ENCODE measurements at places on chromosomes 6 and 20.
A peak's percentile ranks its signal among the peaks of the same experiment; 100 is the strongest.

DNA sequence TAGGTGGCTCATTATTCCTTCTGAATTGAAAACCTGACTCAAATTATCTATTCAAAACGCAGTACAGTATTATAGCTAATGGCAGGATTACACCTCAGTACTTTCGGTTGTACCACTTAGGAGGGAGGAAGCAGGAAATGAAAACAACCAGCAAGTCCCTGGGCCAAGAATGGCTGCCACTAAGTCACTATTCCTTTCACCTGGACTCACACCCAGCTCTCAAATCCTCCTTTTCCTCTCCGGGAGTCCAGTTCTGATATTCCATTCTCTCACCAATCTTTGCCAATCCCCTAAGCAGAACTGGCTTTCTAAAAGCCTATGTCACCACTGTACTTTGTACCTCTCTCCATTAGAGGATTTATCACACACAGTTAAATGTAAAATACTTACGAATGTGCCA is 20.6 kb downstream of the TMEM242 start:
- DNase-seq, result no peak

GRCh38 chr6:47974106-47974505 is 136.9 kb downstream of the PTCHD4 start:
- no peak for DNase-seq

GRCh38 chr6:35082733-35083403 is 58.3 kb downstream of the TCP11 start:
- DNase-seq, result no peak

- DNase-seq, result no peak
Observed at GRCh38 chr6:150116200-150116800, 26.5 kb upstream of the PPP1R14C start.

DNA sequence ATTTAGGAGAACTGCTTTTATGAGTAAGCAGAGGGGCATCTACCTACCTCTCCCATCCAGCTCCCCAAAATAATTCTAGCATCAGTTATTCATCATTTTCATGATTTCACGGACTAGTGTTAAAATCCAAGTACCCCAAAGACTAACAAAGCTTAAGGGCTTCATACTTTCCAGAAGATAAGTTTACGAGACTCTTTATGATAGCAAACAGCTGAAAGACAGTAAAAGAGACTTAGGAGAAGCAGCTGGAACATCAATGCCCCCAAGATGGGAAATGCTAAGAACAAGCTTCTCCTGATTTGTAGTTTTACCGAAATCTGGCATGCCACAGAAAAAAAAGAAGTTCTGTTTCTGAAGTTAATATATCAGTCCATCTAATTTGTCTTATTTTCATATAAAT is 70.0 kb downstream of the COL12A1 start:
- DNase-seq, result no peak

DNA sequence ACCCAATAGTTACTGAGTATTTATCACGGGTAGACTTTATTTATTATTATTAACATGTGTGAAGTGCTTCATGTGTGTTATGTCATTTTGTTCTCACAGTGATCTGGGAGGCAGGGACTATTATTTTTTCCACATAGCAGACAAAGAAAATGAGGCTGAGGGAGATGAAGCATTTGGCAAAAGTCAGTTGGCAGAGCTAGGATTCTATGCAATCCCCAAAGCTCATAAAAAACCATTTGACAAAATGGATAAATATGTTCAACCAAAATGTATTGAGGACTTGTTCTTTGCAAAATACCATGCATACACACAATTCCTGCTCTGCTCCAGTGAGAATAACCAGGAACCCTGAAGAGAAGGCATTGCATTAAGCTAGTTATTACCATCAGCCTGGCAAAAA is 184.4 kb downstream of the HS3ST5 start:
- DNase-seq, result no peak

- no peak for DNase-seq
Observed at GRCh38 chr6:6981681-6982322, 126.0 kb upstream of the RREB1 start.

DNA sequence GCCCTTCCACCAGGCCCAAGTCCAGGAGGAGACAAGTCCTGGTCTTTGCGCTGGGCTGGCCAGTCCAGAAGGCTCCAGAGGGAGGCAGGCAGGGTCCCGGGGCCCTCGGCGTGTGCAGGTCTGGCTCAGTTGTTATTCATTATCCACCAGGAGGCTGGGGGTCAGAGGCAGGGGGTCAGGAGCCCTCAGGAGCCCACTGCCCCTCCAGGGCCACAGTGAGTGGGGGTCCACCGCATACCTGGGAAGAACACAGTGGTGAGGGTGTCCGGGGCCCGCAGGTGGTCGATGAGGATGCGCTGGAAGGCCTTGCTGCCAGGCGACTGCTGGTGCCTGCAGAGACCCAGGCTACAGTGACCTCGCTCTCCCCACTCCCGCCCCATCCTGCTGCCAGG is 4.4 kb upstream of the C20orf144 start:
- no peak for DNase-seq

GRCh38 chr6:1396952-1397868 is 7.8 kb downstream of the FOXF2 start:
- peak; percentile 92 for DNase-seq

DNA sequence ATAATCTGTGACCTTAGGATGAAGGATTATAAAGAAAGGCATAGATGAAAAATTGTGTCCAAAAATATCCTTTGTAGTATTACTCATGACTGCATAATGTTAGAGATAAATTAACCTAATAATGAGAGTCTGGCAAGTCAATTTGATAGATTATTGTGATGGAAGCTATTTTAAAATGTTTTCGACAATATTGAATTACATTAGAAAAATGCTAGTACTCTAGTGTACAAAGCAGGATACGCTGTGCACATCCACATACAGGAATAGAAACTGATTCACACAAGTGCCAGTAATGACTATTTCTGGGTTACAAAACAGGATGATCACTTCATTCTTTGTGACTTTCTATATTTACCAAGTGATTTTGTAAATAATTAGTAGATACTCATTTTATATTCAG is 3.3 kb downstream of the SLC17A2 start:
- DNase-seq, result no peak

GRCh38 chr6:163151212-163151611 is 263.3 kb upstream of the QKI start:
- DNase-seq, result no peak

GRCh38 chr6:156182356-156182755 is 594.8 kb upstream of the ARID1B start:
- no peak for DNase-seq

GRCh38 chr6:11215773-11216172 is 16.7 kb downstream of the NEDD9 start:
- no peak for DNase-seq

DNA sequence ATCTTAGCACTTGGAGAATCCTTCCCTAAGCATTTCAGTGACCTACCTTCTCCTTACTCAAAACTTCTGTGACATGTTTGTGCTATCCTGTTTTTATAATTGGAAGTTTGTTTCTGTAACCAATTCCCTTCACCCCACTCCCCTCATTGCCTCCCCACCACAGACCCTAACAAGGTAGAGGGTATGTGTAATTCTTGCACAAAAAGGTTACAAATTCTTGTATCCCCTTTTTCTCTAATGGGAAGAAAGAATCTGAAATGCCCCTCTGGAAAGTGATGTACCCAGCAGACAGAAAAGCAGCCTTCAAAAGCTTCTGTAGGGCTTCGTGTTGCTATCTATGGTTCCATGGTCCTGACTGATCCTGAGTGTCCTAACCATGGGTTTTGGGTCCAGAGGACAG is 111.7 kb upstream of the TMEM170B start:
- no peak for DNase-seq

GRCh38 chr20:64079273-64080012 is at the start of gene RGS19:
Gene RGS19, minus strand, starts transcription at chr20:64079518. Its CDS starts 2,632 bp downstream, at chr20:64076886.
- DNase-seq, result peak; percentile 91

GRCh38 chr20:20593447-20594170 is 118.8 kb downstream of the RALGAPA2 start:
- DNase-seq, result peak; percentile 55

DNA sequence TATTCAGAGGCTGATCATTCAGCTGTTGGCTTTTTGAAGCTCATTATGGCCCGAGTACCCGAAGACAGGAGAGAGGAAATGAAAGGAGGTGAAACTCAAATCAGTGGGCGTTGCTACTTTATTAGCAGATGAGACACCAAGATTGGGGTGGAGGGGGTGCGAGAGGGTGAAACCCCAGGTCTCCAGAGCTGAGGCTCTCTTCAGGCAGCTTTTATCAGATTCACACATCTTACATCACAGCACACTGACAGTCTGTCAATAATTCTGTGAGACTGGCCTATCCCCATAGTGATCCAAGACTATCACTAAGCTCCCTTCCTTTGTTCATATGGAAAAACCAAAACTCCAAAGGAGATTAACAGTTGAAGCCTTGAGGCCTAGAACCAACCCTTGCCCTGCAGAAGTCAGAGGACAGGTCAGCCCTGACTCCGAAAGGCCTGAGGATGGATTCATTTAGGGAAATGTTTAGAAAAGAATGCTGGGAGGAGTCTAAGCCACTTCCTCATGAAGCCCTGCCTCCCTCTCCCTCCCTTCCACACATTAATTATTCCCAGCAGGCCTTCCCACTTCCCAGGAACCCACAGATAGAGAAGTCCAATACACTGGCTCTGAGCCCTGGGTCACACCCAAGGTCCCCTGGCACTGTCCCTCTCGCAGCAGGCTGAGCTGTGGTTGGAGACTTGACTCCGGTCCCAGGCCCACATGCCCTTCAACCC is 23.2 kb downstream of the TRERF1 start:
- DNase-seq, result no peak

DNA sequence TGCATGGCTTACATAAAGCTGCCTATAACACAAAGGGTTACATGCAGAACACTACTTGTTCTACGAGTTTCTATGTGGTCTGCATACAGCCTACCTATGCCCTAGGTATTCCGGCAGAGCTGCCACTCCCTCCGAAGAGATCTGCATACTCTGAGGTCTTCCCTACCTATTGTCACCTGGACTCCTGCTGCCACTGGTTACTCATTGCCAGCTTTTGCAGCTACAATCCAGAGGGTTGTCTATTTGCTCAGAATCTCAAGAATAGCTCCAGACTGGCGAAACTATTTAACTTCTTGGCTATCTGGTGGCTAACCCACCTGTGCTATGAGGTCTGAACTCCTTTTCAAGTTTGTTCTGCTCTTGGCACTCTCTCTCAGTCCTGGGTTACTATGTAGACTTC is 323.3 kb downstream of the BMP2 start:
- DNase-seq, result no peak

DNA sequence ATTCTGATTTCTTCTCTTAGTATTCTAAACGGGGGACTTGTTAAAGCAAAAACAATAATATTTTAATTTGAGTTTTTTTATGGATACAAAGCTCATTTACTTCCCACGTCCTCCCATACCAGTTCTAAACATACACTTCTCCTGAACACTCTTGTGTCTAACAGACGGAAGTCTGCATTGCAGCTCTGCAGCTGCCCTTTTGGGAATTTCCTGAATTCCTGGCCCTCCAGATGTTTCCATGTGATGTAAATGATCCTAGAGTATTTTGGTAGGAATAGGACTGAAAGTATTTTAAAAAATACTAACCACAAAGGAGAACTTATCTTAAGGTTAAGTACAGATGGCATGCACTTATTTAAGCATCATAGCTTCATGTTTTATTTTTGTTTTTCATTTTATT is 886.7 kb downstream of the TBC1D32 start:
- no peak for DNase-seq

GRCh38 chr20:20782231-20782630 is 69.8 kb upstream of the RALGAPA2 start:
- DNase-seq, result no peak

GRCh38 chr20:25294459-25295385 is 46.8 kb downstream of the PYGB start:
- DNase-seq, result peak; percentile 82

GRCh38 chr6:170250981-170251775 is 39.7 kb downstream of the DLL1 start:
- DNase-seq, result no peak

- no peak for DNase-seq
Observed at GRCh38 chr6:69663215-69663614, 133.6 kb downstream of the LMBRD1 start.

DNA sequence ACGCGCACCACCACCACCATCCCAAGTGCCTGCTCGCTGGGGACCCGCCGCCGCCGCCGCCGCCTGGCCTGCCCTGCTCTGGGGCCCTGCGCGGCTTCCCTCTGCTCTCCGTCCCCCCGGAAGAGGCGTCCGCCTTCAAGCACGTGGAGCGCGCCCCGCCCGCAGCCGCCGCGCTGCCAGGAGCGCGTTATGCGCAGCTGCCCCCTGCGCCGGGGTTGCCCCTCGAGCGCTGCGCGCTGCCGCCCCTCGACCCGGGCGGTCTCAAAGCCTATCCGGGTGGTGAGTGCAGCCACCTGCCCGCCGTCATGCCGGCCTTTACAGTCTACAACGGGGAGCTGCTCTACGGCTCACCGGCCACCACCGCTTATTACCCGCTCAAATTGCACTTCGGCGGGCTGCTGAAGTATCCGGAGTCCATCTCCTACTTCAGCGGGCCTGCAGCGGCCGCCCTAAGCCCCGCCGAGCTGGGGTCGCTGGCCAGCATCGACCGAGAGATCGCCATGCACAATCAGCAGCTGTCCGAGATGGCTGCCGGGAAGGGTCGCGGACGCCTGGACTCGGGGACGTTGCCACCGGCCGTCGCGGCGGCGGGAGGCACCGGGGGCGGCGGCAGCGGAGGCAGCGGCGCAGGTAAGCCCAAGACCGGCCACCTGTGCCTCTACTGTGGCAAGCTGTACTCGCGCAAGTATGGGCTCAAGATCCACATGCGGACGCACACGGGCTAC is 7.2 kb downstream of the PRDM13 start:
- DNase-seq, result no peak

- no peak for DNase-seq
Observed at GRCh38 chr6:18269717-18270116, 5.4 kb upstream of the DEK start.

GRCh38 chr6:32562940-32563339 is 26.7 kb downstream of the HLA-DRB1 start:
- DNase-seq, result no peak

- DNase-seq, result no peak
Observed at GRCh38 chr6:111068866-111069234, 18.5 kb upstream of the SLC16A10 start.

GRCh38 chr6:110795271-110795670 is 20.0 kb downstream of the CDK19 start:
- no peak for DNase-seq

DNA sequence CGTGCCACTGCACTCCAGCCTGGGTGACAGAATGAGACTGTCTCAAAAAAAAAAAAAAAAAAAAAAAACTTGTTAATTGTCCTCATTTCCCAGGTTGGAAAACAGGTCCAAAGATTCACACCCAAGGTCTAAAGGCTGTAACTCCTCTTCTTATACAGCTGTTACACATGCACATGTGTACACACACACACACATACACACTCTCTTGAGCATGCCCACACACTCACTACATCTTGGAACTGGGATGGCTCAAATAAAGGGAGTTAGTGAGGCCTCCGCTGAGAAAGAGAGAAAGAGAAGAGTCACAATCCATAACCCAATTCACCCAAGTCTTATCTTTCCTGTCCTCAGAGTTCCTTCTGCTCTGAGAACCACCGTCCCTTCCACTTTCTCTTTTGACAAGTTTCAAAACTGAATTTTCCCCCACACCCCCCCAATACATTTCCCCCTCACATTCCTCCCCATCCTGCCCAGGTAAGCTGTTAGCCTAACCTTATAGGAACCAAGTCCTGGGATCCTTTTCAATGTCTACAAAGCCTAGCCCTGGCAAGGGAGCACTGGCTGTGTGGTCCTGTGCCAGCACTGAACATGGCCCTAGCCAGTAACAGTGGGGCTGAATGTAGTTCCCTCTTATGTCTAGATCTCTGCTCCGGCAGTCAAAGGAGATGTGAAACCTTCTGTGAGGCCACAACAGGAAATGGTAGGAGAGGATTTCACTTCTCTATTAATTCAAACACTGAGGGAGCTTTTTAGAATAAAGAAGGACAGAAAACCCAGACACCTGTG is 3.2 kb upstream of the HLA-DMB start:
- DNase-seq, result no peak

GRCh38 chr20:3237958-3238615 is 903 bp downstream of the SLC4A11 start:
- no peak for DNase-seq
